ENCODE measurements at places on chromosomes 7 and 10.

- peak; percentile 73 for DNase-seq
Measured at GRCh38 chr10:613271-614138, 76.0 kb downstream of the DIP2C start.

GRCh38 chr10:43640603-43641002, 8.1 kb downstream of the ZNF32 start:
- DNase-seq, result no peak

DNA sequence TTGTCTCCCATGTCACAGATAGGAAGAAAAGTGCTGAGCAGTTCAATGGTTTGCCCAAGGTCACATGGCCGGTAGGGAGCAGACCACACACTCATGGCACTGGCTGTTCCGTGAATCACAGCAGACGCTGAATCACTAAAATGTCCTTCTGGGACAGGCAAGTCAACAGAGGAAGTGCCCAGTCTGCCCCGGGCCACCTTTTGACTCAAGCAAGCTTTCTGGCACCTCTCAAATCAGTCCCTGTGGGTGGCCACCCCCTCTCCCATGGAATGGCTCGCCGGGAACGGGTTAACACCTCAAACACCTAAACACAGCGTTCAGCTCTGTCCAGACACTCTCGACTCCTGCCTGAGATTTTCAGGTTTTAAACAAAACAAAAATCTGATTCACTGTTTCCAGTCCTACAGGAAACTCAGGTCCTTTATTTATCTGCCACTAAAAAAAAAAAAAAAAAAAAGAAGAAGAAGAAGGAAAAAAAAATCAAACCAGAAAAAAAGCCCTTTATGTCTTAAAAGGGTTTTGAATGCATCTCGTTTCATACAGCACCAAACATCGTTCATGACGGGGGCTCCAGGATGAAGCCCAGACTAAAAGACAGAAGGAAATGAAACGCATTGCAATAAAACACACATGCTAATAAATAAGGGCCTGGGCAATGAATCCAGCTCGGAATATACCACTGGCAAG, 15.5 kb downstream of the CARD11 start:
- no peak for DNase-seq

GRCh38 chr7:144834641-144835144, 1.2 kb downstream of the TPK1 start:
- DNase-seq, result no peak

GRCh38 chr10:86632009-86632800, 22.1 kb upstream of the OPN4 start:
- DNase-seq, result no peak

DNA sequence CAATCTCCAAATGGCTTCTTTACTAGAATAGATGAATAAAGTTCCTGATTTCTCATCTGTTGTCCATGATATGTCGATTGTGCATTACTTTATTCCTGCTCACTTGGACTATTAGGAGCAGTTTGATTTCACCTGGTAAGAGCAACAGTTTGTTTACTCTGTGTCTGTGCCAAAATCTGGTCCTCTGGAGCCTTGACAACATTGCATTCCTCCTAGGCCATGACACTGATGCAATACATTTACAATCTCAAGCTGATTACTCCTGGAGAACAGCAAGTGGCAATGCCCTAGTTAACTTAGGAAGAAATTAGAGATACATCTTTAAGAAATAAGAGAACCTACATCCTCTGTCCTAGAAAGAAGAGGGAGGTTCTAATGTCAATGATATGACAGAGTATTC, 71.8 kb downstream of the SGCE start:
- DNase-seq, result peak; percentile 43

GRCh38 chr7:92915348-92915747, 79.0 kb upstream of the CDK6 start:
- DNase-seq, result no peak

GRCh38 chr10:32961895-32962369, 3.9 kb upstream of the ITGB1 start:
- DNase-seq, result no peak

DNA sequence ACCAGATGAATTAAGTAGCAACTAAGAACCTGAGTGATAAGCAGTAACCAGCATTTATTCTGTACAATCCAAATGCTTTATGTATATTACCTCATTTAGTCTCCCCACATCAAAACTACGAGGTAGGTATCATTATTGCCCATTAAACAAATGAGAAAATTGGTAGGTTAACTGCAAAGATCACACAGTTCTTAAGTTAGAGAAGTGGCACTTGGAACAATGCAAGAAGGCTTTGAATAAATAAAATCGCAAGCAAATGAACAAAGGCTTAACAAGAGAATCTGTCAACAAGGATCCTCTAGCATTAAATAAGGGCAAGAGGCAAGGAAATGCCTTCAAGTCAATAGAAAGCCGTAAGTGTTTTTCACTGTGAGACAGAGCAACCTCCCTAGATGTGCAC, 70.2 kb downstream of the USP6NL start:
- no peak for DNase-seq

DNA sequence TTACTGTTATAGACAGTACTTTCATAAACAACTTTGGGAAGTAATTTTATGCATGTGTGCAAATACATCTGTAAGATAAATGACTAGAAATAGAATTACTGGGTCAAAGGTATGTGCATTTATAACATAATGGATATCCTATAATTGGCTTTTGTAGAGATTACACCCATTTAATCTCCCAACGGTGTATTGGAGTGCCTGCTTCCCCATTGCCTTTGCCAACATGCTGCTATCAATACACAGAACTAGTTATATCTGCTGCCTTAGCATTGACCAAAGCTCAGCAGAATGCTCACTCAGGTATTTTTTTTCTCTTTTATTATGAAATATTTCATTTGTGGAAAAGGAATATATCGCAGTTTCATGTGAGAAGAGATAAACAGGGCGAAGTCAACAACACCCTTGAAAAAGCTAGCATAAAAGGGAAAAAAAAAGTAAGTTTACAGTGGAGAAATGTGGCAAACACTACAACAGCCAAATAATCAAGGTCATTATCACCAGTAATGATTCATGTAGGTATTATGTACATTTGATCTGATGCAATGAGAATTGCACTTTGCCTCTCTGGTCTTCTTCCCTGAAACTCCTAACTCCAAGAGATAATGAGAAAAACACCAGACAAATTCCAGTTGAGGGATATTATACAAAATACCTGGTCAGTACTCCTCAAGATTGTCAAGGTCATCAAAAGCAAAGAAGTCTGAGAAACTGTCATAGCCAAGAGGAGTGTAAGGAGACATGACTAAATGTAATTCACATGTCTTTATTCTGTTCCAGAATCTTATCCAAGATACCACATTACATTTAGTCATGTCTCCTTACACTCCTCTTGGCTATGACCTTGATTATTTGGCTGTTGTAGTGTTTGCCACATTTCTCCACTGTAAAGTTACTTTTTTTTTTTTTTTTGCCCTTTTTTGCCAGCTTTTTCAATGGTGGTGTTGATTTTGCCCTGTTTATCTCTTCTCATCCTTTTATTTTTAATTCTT, 36.8 kb downstream of the MARCHF5 start:
- no peak for DNase-seq

GRCh38 chr7:91330191-91330808, 66.1 kb downstream of the FZD1 start:
- no peak for DNase-seq

- DNase-seq, result no peak
Measured at GRCh38 chr7:157238087-157238486, 98.7 kb upstream of the DNAJB6 start.

- DNase-seq, result no peak
Measured at GRCh38 chr7:108045669-108046068, 42.7 kb upstream of the LAMB1 start.

DNA sequence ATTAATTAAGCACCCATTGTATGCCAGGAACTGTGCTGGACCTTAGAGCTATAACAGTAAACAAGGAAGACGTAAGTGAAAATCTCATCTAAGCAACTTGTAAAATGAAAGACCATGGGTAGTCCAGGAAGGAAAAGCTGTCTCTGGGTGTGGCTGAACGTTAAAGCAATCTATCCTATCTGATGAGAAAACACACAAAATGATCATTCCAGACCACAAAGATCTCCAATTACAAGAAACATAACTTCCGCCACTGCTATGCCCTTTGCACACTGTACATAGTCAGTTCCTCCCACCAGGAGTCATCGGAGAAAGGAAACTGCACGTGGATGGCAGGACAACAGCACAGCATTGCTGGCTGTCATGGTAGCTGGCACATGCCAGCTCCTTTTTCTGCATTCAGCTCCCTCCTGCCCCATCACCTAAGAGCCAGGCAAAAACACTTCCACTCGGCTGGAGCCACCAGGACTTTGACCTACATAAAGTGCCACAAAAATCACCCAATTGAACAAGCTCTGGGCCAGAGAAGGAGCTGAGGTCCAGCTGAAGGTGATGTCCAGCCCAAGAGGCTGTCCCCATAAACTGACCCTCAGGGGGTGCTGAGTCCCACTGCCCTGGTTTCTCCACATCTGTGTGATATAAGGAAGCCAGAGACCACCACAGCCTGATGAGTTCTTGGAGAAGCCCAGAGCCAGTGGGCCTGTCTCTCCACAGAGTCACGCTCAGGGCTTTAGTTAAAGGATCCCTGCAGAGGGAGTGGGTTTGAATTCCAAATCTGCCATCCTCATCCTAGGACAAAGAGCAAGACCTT, 56.4 kb downstream of the STEAP1B start:
- DNase-seq, result peak; percentile 49

DNA sequence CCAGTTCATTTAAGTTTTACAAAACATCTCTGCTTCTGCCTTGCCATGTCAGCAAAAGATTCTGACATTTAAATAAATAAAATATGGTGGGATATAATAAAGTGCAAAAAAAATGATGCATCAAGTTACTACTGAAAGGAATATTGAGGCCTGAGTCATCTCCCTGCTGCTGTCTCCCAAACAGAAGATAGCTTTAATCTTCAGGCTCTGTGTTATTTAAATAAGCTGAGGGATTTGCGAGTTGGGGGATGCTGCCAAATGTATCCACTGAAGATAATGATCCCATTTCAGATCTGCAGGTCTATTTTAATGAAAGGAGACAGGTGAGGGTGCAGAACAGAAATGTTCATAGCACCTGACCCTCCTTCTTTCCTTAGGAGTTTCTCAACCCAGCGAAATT, 720.8 kb downstream of the AUTS2 start:
- no peak for DNase-seq

- no peak for DNase-seq
Measured at GRCh38 chr10:9635691-9636090, 1382.0 kb upstream of the CELF2 start.

- DNase-seq, result no peak
Measured at GRCh38 chr7:132049462-132050304, 493.3 kb upstream of the PODXL start.

DNA sequence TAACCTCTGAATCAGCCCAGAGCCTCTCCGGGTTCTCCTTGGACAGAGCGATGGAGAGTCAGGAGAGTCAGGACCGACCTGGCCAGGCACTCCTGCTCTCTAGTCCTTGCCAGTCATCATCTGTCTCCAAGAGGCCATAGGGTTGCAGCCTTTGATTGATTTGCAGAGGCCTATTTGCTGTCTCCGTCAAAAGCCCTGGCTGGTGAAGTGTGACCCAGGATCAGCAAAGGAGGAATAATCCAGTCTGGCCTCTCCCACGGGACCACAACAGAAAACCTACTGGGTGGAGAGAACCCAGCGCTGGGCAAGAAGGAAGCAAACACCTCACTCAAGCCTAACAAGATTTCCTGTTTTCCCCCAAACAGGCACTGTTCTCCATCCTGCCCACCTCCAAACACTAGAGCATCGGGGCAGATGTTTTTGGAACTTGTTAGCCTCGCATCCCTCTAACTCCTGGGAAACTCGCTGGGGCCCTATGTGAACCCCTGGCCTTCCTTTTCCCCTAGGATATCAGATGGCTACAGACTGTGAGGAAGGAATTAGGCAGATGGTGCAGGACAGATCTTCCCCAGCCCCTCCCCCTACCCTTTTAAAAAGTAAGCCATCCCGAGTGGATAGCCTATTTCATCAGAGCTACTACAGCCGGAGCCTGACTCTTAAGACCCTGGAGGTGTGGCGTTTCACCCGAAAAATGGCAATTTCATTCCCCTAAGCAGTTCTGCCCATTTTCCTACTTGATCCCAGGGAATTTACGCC, 54.3 kb downstream of the PODXL start:
- DNase-seq, result no peak

DNA sequence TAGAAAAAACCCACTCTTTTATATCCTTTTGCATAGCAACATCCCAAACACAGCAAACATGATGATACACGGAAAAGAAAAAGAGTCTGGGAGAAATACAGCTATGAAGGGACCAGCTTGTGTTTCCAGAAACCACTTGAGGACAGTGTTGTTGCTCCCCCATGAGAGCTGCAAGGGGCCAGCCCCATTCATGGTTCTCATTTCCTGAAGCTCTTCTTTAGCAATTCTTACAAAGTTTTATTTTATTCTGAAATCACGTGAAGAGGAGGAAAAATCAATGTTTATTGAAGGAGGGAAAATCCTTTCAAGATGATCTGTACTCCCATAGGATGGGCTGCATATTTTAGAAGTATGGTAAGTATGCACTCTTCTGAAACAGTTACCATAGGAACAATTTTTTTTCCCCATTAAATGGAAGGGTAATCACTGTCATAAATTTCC, 17.5 kb upstream of the PRTFDC1 start:
- no peak for DNase-seq

GRCh38 chr7:108627476-108628051, 57.9 kb downstream of the DNAJB9 start:
- DNase-seq, result no peak

DNA sequence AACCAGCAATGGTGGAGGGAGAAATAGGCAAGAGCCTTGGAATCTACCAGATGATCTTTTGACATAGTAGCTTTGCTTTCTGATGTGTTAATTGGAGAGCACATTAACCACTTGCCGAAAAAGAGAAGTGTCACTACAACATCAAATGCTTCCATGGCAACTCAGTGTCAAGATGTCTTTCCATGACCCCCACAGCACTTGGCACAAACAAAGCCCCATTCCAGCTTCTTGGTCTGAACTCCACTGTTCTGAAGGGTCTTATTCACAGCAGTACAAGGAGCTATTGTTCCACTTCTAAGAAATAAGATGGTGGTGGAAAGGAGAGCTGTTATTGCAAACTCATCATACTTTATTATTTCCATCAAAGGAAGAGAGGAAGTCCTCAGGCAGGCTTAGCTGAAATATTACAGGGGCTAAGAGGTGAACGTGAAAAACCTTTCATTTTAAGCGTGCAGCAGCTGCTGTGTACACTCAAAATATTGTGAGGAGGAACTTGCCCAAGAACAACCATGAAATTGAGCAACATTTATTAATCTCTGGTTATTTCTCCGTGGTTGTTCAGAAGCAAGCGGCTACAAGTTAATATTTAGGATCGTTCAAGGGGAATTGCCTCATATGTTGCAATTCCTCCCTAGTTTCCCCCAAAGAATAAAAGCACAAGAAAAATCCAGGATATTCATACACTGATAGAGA, 354.8 kb upstream of the CELF2 start:
- DNase-seq, result no peak

GRCh38 chr10:22156750-22157149, 61.1 kb downstream of the EBLN1 start:
- no peak for DNase-seq

DNA sequence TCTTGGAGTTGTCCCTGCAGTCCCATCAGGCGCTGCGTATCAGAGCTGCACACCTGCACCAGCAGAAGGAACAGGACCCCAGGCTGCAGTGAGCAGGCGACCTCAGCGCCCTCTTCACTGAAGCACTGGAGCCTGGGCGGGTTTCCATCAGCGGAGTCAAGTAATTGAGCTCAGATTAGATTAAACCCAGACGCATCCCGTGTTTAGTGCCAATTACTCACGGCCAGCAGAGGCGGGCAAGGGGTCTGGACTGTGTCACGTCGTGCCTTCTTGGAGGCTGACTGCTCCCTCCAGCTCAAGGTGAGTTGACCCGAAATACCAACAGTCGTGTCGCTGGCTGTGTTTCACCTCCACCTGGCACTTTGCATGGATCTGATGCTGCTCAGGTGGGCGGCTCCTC, 123.6 kb downstream of the CXCL12 start:
- no peak for DNase-seq

GRCh38 chr10:129505500-129506075, 38.5 kb downstream of the MGMT start:
- no peak for DNase-seq

All from NCI-H2029 treated with DMSO at 0.1 percent for 48 hours (cell line).